Nucleus accumbens (tissue), 56 donors: ENCODE measurements at places on chromosomes 16 and 17.
A peak's percentile ranks its signal among the peaks of the same experiment; 100 is the strongest.

GRCh38 chr17:20908313-20909267 lies 134.2 kb downstream of the USP22 start:
- peak; percentile 85 for DNase-seq

DNA sequence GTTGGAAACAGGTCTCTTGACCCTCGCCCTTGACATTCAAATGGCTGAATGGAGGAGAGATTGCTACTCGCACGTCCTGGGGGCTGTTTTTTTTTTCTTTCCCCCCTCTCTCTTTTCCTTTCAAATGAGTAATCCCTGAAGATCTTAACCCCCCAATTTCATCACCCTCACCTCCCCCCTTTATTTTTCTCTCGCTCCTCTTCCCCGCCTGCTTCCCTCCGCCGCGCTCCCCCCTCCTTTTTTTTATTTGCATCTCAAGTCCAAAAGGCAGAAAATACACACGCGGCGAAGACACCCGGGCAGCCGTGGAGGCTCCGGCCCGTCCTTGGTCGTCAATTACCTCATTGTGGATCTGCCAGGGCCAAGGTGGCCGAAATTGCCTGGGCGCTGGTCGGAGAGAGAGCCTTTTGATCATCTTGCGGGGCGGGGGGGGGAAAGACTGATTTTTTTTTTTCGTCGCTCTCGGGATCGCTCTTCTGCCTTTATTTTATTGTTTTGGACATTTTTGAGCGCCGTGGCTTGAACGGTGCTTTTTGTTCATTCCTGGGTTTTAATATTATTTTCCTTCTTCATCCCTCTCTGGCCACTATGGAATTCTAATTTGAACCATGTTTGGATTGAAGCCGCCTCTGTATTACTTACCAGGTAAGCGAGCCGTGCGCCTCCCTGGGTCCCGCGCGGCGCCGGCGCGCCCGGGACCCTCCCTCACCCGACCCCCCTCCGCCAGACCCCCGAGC lies 57.2 kb upstream of the GSE1 start:
- no peak for DNase-seq

GRCh38 chr17:50181591-50182560 lies 16.1 kb downstream of the SGCA start:
- no peak for DNase-seq

DNA sequence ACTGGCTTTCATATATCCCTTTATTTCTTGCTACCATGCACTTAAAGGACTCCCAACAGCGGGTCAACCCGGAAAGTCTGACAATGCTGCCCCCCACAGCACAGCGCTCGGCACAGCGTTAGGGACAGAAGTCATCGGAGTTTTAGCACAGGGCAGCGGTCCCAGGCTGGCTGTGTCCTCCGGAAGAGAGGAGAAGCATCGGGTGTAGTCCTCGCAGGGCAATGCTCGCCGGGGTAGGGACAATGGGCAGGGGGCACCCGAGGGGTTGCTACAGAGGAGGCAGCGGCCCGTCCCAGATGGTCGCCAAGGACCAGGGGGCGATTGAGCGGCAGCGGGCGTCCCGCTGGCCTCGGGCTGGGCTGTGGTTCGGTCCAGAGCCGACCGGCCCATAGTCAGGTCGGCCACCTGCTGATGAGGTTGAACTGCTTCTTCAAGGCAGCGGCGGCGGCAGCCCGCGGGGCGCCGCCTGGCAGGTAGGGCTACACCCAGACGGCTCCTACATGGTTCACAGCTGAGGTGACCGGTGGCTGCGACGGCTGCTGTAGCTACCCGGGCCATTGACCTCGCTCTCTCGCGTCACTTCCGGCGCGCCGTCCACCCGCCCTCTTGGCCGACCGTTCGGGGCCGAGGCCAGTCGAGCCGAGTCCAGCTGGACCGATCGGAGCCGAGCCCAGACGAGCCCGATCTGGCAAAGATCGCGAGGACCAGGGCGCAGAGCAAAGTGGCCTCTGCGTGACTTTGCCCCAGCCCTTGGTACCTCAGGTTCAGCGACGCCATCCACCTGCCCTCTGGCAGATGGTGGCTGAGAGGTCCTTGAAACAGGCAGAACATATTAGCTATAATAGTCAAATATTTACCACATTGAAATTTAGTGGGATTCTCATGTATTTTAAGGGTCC lies 4.7 kb upstream of the LCMT1 start:
- peak; percentile 97 for DNase-seq

- no peak for DNase-seq
Measured at GRCh38 chr16:47448830-47449575, 11.9 kb downstream of the ITFG1 start.

- DNase-seq: no peak
Measured at GRCh38 chr16:80968386-80969113, 38.1 kb downstream of the CMC2 start.

- DNase-seq: no peak
Measured at GRCh38 chr17:43354371-43354770, 44.4 kb upstream of the ARL4D start.

DNA sequence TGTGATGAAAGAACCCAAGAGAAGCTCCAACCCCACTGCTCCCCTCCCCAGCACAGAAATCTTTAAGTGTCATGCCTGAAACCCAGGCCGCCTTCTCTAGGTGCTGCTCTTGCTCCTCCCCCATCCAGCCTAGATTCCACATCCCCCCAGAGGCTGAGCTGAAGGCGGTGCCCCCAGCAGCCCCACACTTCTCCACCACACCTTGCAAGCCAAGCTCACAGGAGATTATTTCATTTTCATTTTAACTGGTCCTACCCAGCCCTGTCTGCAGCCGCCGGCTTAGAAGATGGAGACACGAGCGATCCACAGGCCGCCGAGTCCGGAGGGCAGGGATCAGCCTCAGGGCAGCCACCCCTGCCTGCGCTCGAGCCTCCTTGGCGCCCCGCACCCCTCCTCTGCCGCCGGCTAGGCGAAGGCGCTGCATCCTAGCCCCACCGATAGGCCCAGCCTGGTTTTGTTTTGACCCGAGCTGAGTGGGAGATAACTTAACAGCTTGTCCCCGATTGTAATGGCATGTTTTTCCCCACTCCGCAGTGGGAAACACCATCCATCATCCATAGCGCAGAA lies 125.3 kb downstream of the RBFOX3 start:
- DNase-seq: no peak

- peak; percentile 88 for DNase-seq
Measured at GRCh38 chr16:48365601-48366164, 19.5 kb downstream of the SIAH1 start.

DNA sequence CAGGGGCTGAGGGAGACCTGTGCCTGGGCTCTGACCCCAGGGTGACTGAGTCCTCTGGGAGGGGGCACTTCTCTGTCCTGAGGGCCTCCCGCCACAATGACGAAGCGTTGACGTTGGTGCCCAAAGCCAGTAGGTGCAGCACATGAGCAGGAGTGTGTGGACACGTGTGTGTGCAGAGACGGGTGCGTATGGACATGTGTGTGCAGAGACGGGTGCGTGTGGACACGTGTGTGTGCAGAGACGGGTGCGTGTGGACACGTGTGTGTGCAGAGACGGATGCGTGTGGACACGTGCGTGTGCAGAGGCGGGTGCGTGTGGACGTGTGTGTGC lies 726 bp upstream of the CD7 start:
- DNase-seq: no peak
